GM12865 (cell line): ENCODE measurements at places on chromosomes 13 and 19.

- DNase-seq, result peak; percentile 24
Observed at GRCh38 chr13:20118268-20119140, 42.3 kb downstream of the GJA3 start.

- DNase-seq, result peak; percentile 90
Observed at GRCh38 chr19:33280351-33280921, 21.9 kb downstream of the CEBPA start.

DNA sequence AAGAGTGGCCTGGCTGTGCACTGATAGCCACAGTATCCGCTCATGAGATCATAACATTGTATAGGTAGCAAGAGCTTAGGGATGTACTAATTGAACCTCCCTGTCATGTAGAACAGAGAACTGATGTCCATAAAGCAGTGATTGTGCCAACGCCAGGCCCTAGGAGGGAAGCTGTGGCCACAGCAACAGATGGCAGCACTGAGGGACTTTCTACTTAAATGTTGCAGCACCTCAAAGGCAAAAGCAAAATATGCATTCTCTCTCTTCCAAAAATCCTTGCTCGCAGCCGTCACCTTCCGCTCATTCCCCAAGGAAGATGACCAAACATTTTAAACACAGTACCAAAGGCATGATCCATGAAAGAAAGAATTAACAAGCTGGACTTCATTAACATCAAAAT is 32.3 kb downstream of the COL4A1 start:
- no peak for DNase-seq

GRCh38 chr13:24159357-24159756 is 1.2 kb upstream of the SPATA13 start:
- no peak for DNase-seq

DNA sequence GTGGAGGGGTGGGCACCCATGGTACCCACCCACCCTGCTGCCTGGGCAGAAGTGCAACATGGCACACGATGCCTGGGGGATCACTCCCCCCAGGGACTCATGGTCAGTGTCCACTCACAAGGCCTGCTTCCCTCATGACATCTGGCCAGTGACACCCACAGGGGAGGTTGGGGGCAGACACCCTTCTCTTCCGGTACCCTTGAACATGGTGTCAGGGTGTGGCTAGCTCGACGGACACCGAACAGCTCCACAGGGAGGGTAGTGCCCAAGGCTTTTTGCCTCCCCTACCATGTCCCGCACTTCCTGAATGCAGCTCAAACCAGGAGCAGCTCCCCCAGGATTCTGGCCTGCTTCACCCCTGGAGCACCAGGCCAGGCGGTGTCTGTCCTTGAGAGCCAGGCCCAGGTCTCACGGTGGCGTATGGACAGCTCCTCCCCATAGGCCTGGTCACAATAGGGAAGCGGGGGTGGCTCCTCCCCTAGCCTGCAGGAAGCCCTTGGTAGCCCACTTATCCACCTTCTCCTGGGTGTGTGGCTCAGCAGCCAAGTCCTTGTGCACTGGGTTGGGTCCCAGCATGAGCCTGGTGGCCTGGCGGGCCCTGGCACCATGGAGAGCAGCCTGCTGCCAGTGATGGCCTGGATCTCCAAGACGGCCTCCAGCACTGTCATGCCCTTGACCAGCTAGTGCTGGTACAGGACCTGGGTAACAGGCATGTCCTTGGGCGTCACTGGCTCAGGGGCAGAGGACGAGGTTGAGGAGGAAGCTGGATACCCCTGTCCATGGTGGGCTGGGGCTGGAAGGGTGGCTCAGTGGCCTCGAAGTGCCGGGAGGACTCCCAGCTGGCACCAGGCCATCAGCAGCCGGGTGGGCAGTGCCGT is 7.8 kb downstream of the ACP4 start:
- no peak for DNase-seq

DNA sequence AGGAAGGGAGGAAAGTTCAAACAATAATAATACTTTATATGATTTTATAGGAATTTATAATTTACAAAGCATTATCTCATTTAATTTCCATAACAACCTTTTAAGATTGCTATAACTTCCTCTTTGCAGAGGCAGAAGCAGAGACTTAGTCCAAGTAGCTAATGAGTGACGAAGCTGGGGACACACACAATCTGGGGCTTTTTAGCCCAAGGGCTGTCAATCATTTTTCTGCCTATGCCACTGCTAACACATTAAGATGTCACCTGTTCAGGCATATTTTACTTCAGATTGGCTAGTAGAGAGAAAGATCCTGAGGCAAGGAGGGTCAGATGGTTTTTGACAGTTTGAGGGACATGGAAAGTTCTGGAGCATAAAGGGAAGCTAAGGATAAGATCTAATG is 12.6 kb downstream of the SCEL start:
- DNase-seq, result no peak

- DNase-seq, result no peak
Observed at GRCh38 chr19:57071444-57071843, 48.3 kb upstream of the USP29 start.

DNA sequence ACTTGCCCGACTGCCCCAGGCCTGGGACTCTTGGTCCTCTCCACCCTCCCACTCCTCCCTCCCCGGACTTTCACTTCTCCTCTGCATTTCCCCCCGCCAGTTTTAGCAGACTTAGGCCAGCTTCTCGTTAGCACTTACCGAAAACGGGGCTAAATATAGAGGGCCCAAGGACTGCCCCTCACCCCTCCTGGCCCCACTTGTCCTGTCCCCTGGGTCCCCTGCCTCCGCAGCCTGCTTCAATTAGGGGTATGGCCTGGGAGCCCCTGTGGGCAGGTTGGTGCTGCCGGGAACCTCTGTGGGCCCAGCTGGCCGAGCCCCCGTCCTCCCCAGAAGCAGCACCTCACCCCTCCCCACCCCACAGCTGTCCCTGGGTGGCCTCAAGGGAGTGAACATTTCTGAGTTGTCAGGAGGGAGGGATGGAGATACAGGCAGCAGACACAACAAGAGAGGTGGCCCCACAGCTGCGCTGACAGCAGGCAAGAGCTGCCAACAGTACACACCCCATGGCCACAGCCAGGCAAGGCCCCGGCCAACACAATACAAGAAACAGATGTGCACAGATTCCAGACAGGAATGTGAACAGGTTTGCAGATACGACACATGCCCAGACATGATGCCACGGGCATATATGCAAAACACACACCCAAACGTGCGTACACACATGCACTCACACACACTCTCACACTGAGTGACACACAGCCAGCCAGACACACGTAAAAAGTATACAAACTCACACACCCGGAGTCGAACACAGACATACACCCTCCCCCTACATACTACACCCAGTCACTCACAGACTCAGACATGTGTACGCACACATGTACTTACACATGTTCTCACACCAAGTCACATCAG is 2.6 kb downstream of the POU2F2 start:
- peak; percentile 93 for DNase-seq

- DNase-seq, result no peak
Observed at GRCh38 chr13:37349916-37350315, 244.5 kb upstream of the CSNK1A1L start.

GRCh38 chr13:32039056-32039455 is 7.5 kb downstream of the FRY start:
- no peak for DNase-seq

GRCh38 chr13:46529216-46529919 is 23.6 kb upstream of the LRCH1 start:
- peak; percentile 48 for DNase-seq

DNA sequence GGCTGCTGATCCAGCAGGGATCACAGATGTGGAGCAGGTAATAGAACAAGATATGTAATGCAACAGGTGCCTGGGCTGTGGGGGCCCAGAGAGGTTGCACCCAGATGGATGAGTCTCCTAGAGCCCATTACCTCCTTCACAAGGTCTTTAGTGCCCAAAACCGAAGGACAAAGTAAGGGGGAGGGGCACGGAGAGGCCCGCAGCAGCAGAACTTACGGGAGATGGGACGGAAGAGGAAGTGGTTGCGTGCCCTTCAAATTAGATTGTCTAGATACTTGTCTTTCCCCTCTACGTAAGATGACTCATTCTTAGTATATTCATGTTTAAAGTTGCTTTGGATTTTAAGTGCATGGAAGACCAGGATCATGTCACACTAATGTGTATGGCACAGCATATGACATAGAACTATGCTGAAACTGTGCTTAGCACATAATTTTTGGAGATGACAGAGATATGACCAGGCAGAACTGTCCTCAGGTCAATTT is 5.7 kb upstream of the MRPS31 start:
- peak; percentile 79 for DNase-seq

DNA sequence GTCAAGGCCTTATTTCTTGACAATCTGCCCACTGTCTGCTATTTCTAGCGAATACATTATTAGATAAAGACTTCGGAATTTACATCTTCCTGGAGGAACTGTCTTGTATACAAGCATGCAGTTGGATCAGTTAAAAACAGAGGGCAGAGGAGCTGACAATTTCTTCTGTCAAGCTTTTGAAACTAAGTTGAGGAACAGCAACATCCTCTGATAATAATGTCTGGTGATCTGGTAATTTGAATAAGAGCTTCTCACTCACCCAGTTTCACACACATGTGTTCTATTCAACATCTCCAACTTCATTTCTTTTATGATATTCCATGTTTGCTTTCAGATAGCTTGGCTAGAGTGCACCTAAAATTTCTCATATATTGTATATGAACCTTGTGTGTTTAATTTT is 50.2 kb downstream of the MTMR6 start:
- DNase-seq, result no peak

GRCh38 chr19:48835734-48836088 is 580 bp downstream of the HSD17B14 start:
- DNase-seq, result peak; percentile 95

DNA sequence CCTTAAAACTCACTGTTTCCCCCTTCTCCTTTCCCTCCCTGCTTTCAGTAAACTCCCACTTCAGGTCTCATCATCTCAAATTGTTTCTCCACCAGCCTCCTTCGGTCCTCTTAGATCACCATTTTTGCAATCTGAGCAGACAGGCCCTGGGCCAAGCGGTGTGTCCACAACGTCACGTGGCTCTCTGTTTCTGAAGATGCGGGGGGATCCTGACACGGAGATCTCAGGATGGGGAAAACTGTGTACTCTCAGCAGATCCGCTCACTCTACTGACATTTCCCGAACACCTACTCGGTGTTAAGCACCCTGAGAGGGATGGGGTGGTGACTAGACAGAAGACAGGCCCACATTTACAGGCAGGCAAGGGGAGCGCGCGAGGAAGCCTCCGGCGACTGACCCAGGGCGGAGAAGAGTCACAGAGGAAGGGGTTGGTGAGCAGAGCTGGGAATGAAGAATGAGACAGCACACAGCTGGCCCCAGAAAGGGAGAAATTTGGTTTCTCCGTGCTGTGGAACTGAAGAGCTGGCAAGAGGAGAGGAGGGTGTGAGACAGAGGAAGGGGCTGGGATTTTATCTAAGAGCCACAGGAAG is 38.8 kb downstream of the SERP2 start:
- no peak for DNase-seq

- DNase-seq, result no peak
Observed at GRCh38 chr19:32289566-32290210, 55.7 kb upstream of the ZNF507 start.

DNA sequence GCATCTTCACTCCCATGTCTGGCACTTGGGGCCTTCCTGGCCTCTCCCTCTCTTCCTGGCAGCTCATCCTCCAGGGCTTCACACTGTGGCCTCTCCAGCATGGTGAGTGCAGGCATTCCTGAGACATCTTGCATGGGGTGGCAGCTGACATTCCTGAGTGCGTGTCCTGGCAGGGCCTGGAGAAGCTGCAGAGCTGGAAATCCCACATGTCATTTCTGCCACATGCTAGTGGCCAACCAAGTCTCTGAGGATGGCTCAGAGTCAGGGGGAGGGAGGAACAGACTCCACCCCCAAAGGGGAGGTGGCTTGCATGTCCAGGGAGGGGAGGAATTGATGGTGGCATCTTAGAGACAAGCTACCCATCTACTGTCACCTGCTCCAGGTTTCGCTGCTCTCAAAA is 41.6 kb upstream of the AMER2 start:
- no peak for DNase-seq

DNA sequence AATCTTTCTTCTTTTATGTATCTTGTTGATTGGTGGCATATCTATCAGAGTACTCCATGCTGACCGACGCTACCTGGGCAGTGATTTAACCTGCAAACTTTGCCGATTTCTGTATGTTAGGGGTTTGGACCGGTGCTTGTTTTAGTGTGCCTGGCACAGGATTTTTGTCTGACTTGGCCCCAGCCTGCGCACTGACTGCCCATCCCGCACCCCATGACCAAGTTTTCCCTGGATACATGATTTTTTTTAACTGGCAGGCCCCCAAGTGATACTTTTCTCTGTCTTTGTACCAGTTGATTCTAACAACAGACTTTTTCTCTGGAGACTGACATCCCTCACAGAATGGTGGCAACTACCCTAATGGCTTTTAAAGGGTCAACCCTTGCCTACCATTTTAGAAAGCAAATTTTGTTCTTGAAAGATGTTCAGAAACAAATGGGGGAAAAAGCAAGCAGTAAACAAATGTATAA is 69.0 kb upstream of the C1QTNF9B start:
- DNase-seq, result no peak

DNA sequence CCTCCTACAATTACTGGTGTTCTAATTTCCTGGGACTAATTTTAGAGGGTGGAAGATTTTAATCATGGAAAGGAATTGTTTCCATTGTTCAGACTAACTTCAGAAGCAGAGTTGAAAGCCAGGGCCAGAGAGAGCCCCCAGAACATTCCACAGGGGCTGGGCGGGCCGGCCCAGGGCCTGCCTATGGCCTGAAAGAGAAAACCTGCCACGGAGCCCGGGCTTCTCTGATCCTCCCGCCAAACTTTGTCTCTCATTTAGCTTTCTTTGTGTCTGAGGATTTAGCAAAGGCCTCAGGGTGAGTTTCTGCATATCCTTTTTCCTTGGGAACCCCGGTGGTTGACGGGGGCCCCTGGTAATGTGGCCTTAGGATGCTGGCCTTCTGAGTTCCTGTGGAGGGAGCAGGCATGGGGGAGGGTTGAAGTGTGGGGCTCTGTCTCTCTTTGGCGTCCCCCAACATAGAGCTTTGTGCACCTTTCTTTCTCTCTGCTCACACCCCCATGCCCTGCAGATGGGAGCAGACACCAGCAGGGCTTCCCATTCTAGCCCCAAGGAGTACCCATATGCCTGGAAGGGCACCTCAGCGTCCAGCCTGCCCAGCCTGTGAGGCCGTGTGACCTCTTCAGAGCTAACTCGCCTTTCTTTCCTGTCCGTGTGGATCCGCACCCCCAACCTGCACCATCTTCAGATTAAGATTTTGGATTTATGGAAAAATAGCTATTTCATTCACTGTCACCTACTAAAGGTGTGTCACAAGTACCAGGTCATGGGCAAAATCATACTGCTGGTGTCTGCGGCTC is 539.5 kb downstream of the FGF9 start:
- no peak for DNase-seq

GRCh38 chr13:25118378-25118905 is 22.5 kb downstream of the PABPC3 start:
- no peak for DNase-seq
